ENCODE measurements at places on chromosomes 1 and 21.

DNA sequence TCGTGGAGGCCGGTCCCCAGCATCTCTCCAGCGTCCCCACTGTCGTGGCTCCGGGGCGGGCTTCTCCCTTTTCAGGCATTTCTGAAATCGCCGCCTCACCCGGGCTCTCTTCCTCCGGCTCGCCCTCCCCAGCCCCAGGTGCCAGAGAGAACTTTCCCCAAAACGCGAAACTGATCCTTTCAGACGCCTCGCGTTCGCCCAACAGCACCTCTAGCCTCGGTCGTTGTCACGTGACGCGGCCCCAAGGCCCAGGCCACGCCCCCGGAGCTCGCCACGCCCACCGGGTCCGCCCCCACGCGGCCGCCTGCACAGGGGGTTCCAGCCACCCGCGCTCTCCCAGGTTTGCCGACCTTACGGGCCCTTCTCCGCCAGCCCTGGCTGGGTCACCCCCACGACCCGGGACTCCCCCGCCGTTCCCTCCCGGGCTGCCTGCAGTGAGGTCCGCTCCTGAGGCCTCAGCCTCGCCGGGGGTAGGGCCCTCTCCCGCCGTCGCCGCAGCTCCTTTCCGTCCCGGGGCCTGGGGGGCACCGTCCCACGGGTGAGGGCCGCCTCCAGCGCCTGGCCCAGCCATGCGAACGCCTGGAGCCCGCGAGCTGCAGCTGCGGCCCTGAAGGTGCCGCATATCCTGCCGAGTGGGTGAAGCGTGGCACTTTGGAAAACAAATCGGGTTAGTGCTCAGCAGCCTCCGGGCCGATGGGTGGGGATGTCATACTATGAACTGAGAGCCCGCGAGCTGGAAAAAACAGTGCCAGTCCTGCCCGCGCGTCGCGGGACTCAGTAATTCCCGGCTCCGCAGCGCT, 21.0 kb downstream of the H3-3A start:
- peak; percentile 94 for DNase-seq

GRCh38 chr1:204887846-204888245, 17.2 kb downstream of the NFASC start:
- no peak for DNase-seq

GRCh38 chr1:229295745-229296144, 24.8 kb downstream of the RAB4A start:
- no peak for DNase-seq

DNA sequence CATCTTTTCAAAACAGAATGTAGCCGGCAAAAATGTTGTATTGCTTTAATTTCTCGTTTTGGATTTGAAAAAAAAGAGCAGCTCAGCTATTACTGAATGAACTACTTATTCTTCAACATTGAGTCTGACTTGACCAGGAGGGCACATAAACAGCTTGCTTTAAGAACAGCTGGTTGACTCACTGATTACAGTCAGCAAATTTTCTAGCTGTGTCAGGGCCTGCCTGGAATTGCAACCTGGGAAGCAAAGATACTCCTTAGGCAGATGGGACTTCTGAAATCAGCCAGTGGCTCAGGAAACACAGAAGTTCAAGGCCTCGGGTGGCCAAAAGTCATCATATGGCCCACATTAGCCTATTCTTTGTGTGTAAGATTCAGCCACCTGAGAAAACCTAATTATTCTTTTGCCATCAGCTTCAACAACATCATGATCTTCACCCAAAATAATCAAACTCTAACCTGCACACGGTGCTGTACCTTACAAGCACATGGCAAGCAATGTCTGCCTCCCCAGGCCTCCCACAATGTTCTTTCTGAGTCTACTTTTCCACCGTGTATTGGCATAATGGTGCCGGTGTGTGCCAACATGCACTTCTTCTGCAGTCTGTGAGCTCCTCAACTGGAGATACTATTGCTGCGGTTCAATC, 307.2 kb downstream of the HHIPL2 start:
- DNase-seq: no peak

DNA sequence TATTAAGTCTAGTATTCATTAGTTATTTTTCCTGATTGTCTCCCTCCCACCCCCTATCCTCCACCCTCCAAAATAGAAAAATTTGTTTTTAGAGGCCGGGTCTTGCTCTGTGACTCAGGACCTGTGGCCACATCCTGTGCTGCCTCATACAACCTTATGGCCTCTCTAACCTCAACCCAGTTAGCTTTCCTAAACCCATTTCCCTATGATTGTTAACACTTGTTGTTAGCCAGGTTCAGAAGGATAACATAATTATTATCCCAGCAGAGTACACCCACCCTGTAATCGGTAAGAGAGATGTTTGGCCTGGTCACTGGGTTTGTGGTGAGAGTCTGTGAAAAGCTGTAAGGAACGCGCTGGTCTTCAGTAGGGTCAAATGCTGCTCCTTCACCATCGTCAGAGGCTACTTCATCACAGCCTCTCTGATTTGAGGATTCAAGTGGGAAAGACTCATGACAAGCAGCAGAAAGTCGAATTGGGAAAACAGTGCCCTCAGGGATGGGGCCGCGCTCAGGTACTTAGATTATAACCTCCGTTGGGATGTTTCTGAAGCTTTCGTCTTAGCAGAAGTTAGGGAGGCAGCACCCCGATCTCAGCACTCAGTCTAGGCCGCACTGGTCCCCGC, 35.9 kb upstream of the HMGN1 start:
- DNase-seq: no peak

GRCh38 chr1:89627596-89627962, 5.3 kb upstream of the LRRC8C start:
- no peak for DNase-seq
